Endothelial cell (in vitro differentiated cells): ENCODE measurements at places on chromosomes 2 and 18. TPM values are rescaled to one million over a fixed set of nuclear protein-coding genes. Genes with fewer than 3 reads are reported as not detected.

Gene RNF125
- total RNA-seq, result 5.2 TPM

Gene KIF5C
- total RNA-seq, result 50.6 TPM

GRCh38 chr2:234588054-234588430, 91.2 kb upstream of the ARL4C start:
- DNase-seq, result no peak

DNA sequence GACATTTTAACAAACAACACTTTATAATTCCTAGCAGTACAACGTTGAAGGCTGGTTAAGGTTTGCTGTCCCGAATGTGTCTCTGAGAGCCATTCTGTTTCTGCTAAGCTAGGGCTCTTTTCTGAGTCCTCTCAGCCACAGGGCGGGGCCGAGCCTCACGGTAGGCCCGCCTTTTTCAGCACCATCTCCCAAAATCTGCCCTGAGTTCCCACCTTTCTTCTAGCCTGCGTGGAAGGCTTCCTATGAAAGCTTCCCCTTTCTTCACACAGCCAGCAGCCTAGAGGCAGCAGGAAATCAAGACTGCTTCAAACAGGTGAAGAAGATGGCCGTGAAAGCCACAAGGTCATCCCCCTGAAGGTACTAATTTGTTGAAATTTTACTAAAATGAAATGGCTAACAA, 255.5 kb downstream of the CDH2 start:
- DNase-seq, result no peak

GRCh38 chr2:7900593-7900992, 781.3 kb upstream of the ID2 start:
- DNase-seq, result no peak

Gene CCDC150
- 12.4 TPM for total RNA-seq

DNA sequence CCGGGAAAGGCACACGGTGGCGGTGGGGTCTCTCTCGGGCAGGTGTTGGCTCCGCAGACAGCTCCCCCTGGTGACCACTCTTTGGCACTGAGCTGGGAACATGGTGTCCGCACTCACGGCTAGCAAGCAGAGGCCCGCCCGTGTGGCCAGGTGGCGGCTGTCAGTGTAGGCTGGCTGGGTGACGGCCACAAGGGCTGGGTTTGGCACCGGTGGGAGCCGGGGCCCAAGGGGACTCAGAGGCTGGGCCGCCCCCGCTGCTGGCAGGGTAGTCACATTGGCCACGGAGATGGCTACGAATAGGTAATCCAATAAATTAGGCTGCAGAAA, 1071.7 kb downstream of the RPIA start:
- no peak for DNase-seq

Gene SLC11A1
- total RNA-seq, result not detected

GRCh38 chr18:10949655-10950054, 199.7 kb downstream of the PIEZO2 start:
- no peak for DNase-seq

GRCh38 chr2:121804340-121804739, 48.9 kb downstream of the TSN start:
- DNase-seq, result peak; percentile 42

Gene OTOS
- not detected for total RNA-seq

- DNase-seq, result no peak
Measured at GRCh38 chr2:61887717-61888266, 664 bp downstream of the CCT4 start.

GRCh38 chr18:6107794-6108193, 212.5 kb upstream of the TMEM200C start:
- no peak for DNase-seq

Gene TBR1
- total RNA-seq, result 0.08 TPM

Gene CACNB4
- 1.5 TPM for total RNA-seq

Gene UGT1A8
- not detected for total RNA-seq

DNA sequence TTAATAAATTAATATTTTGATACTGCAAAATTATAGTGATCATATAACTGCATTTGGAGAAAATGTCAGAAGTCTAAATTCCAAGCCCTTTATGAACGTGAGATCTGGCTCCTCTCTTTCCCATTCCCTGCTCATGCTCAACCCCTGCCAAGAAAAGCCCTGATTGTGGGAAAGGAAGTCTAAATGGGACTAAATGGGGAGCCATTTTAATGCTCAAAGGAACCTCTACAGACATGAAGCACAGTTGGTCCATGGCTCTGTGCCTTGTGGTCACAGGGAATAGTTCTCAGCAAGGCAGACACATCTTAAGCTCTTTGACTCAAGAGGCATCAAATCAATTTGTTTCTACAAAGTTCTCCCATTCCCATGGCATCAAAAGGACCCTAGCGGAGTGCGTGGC, 29.3 kb upstream of the INSIG2 start:
- DNase-seq, result no peak

DNA sequence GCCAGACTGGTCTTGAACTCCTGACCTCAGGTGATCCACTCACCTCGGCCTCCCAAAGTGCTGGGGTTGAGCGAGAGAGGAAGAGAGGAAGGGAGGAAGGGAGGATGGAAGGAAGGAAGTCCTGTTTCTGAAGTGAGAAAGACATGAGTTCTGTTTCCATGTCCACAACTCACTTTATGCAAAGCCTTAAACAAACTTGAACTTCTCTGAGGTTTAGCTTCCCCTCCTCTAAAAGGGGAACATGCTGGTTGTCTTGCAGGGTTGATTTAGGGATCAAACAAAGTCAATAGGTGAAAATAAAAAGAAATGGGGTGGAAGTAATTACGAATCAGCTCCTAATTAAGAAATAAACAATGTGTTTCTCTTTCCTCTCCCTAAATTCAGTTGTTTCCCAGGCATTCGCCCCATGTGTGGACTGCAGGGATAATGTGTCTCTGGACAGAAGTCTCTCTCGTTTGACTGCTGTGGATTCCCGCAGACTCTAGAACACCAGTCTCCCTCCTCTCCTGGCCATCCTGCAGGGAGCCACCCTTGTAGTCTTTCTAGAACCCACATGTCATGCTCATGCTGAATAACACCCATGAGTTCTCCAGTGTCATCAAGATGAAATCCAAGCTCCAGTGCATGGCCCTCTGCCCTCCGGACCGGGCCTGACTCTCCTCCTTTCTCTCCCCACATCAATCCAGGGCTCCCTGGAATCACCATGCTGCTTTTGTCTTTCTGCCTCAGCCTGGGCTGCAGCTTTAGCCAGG, 229.3 kb upstream of the TRIB2 start:
- DNase-seq, result no peak

Gene FN1
- total RNA-seq, result 1,159 TPM

GRCh38 chr2:139055202-139055601, 275.0 kb upstream of the NXPH2 start:
- DNase-seq, result no peak

Gene PCARE
- total RNA-seq, result not detected

- DNase-seq, result no peak
Measured at GRCh38 chr2:54964271-54964670, 86.0 kb downstream of the RTN4 start.

DNA sequence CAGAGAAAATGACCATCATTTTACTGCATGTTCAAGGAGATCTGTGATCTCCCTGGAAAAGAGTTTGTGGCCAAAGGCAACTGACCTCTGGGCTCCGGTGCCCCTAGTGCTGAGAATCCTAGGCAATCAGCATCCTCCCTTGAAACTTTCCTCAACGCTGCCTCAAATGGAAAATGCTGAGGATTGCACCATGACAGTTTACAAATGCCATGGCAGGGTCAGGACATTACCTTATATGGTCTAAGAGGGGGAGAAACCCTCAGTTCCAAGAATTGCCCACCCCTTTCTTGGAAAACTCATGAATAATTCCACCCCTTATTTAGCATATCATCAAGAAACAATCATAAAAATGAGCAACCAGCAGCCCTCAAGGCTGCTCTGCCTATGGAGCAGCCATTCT, 48.3 kb downstream of the ALPK2 start:
- DNase-seq, result no peak

GRCh38 chr2:175832866-175833265, 169.2 kb downstream of the LNPK start:
- DNase-seq, result no peak

Gene TEX44
- not detected for total RNA-seq

Gene CRYBA2
- not detected for total RNA-seq

Gene UGT1A3
- total RNA-seq, result not detected

GRCh38 chr2:79780781-79781180, 267.9 kb downstream of the CTNNA2 start:
- DNase-seq, result no peak

Gene CLHC1
- 20.2 TPM for total RNA-seq

DNA sequence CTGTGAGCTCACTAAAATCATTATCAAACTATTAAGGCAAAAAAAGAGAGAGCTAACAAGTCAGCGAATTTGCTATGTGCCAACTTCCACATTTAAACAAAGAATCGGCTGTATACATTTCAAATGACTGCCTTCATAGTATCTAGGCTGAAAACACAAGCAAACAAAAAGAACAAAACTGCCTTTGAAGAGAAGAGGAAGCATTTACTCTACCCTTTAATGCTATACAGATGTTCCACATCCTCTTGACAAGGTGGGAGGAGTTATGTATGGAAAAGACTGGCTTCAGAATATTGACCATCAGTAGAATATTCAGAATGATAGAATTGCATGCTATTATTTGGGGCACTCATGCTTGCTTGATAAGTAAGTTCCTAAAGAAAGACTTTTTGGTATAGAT, 741.7 kb downstream of the PLCL1 start:
- DNase-seq, result no peak

- DNase-seq, result no peak
Measured at GRCh38 chr18:50461251-50461650, 86.4 kb downstream of the SKA1 start.

Gene CNGA3
- 0.10 TPM for total RNA-seq

Gene IL1A
- 0.26 TPM for total RNA-seq

GRCh38 chr2:70692256-70692655, 75.7 kb downstream of the ADD2 start:
- no peak for DNase-seq

GRCh38 chr18:9741793-9742523, 33.9 kb downstream of the RAB31 start:
- DNase-seq, result peak; percentile 43
